ENCODE measurements at places on chromosomes 12 and 14.

DNA sequence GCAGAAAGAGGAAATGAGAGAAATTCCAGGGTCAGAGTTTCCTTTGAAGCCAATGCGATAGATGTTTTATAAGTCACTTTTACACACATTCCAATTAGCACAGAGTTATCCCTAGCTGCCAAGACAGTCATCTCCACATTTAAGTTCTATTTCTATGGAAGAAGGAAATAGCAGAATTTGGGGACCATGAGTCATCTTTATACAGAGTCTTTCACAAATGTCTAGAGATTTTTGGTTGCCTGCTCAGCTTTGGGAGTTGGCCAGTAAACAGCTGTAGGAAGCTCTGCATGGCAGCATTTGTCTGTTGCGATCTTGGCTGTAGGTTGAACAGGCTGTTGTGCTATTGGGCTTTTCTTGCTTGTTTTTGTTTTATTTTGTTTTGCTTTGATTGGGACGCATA lies 884.3 kb downstream of the GALC start:
- DNase-seq: no peak

DNA sequence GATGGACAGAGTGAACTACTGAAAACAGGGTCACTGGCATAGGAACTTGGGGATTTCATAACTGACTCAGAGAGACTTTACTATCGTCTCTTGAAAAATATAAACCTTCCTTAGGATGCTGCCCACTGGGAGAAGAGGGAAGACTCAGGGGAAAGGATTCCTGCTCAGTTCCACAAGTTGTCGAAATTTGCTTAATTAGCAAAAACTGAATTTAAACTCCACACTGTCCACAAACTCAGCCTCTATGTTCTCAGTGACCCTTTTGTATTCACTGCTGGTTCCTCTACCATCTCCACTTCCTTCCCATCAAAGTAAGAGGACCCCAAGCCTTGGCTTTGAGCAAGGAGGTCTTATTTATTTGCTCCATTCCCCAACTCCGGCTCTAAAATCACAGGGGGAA lies 7.2 kb upstream of the MYL6B start:
- no peak for DNase-seq

DNA sequence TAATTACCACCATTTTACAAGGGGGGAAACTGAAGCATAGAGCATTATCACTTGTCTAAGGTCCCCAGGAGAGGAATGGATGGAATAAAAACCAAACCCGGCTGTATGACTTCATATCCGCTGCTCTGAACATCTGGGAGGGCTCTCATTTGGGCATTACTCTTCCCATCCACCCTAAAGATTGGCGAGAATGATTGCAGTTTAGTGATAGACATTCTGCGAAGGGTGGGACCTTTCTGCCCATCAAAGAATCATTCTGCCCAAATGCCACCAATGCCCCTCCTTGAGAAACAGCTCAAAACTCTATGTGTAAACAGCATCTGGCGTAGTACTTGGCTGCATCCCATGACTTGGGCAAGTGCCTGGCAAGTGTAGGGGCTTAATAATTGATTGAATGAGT lies 11.6 kb downstream of the CHST11 start:
- no peak for DNase-seq

- DNase-seq: no peak
Observed at GRCh38 chr14:105748204-105748578, 221.8 kb downstream of the TMEM121 start.

DNA sequence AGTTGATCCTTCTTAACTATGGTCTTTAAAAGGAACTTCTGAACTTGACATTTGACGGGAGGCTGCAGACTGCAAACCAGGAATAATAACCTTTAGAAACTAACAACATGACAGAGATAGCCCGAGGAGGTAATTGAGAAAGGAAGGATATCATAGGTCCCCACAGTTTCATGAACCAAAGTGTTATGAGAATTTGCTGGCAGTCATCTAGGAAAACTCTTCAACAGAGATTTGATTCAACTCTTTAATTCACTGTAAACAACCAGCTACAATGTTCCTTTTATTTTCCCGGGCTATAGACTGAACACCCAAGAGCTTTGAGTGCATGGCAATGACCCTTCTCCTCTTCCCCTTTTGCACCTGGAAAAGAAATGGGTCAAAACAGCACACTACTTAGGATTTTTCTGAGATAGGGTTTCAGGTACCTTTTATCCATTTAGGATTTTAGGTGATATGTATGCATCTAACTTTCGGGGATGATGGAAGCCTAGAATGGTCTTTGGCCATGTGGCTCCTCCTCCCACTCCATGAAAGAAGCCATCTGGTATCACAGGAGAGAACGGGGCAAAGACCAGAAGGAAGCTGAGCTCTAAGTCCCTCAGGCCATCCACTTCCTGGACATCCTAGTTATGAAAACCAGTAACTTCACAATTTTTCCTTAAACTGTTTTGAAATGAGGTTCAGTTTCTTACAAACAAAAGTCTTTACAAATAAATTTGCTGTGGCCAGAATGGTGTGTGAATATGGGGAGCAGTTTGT lies 23.0 kb downstream of the GLT8D2 start:
- no peak for DNase-seq

- DNase-seq: no peak
Observed at GRCh38 chr12:115096588-115097397, 412.8 kb upstream of the TBX3 start.

DNA sequence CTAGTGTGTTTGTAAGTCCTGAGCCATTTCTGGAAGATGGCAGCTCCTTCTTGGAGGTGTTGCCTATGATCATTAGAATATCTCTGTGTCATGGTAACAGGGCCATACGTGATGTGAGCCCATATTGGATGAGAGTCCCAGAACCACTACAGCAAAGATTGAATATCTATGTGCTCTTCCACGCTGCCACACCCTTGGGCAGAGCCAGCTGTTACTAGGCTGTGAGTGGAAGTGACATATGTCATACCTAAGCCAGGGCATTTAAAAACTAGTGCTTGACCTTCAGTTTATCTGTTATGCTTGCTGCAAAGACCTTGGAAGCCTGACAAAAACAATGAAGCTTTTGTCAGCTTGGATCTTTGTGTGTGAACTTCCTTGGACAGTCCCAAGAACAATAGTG lies 495.1 kb upstream of the CCDC196 start:
- DNase-seq: no peak
